ENCODE measurements at places on chromosomes 6 and 20.
A peak's percentile ranks its signal among the peaks of the same experiment; 100 is the strongest.

GRCh38 chr6:39289490-39289889 is 24.7 kb downstream of the KCNK17 start:
- DNase-seq, result no peak

GRCh38 chr6:50791900-50792508 is 26.7 kb upstream of the TFAP2B start:
- no peak for DNase-seq

- no peak for DNase-seq
Measured at GRCh38 chr20:13121840-13122515, 99.1 kb upstream of the ISM1 start.

- DNase-seq, result no peak
Measured at GRCh38 chr20:25287631-25288290, 39.9 kb downstream of the PYGB start.

- DNase-seq, result peak; percentile 1
Measured at GRCh38 chr20:18632196-18632789, 44.4 kb downstream of the DTD1 start.

DNA sequence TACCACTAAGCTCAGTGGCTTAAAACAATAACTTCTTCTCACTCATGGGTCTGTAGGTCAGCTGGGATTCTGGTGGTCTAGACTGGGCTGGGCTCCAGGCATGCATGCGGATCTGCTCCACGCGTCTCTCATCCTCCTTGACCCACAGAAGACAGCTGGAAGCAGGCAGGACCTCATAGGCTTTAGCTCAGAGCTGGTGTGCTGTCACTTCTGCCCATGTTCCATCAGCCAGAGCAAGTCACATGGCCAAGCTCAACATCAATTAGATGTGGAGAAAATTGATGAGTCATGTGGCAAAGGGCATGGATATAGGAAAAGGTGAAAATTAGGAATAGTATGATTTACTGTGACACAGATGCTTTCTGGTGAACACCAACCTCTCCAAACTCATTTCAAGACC is 57.4 kb upstream of the PSMF1 start:
- DNase-seq, result no peak

GRCh38 chr6:107209406-107210305 is 94.3 kb upstream of the BEND3 start:
- no peak for DNase-seq

GRCh38 chr6:52399511-52400312 is 20.4 kb upstream of the EFHC1 start:
- DNase-seq, result no peak

- DNase-seq, result no peak
Measured at GRCh38 chr20:20706285-20706684, 6.2 kb downstream of the RALGAPA2 start.

DNA sequence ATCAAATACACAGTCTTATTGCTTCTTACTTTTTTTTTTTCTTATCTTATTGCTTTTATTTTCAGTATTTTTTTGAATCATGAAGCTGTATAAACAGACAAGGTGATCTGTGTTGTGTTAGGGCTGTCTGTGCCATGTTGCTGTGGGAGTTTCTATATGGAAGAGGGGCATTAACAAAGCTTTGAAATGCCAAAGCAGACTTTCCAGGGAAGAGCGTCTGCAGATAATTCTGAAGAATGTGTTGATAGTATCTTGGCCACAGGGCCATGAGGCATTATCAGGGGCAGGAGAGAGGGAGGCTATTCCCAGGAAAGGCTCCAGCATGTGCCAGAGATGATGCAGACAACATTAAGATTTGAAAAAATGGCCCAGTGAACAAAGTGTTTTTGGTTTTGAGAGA is 354.5 kb downstream of the UTRN start:
- DNase-seq, result no peak

All from stimulated activated CD8-positive, alpha-beta memory T cell treated with anti-CD3 and anti-CD28 coated beads, Interleukin-4, amount 100 ng/mL, for 4 hours (primary cell).